ENCODE measurements at places on chromosomes 12 and 14. TPM values are rescaled to one million over a fixed set of nuclear protein-coding genes. Genes with fewer than 3 reads are reported as not detected.

Gene BCL7A
- total RNA-seq, result 17.5 TPM

Gene SSPN
- 56.4 TPM for total RNA-seq

Gene KRT79
- not detected for total RNA-seq

Gene SMCO2
- not detected for total RNA-seq

Gene MAP1LC3B2
- 3.2 TPM for total RNA-seq

Gene TMEM132D
- total RNA-seq, result not detected

Gene C12orf60
- total RNA-seq, result 1.3 TPM

Gene SLC10A1
- not detected for total RNA-seq

Gene ENDOU
- 0.30 TPM for total RNA-seq

Gene INHBE
- total RNA-seq, result not detected

Gene CPSF6
- total RNA-seq, result 30.9 TPM

Gene KSR2
- not detected for total RNA-seq

Gene B4GALNT1
- 5.1 TPM for total RNA-seq

Gene ARG2
- 0.99 TPM for total RNA-seq

Gene PZP
- 0.35 TPM for total RNA-seq

Gene MGP
- 295 TPM for total RNA-seq

Gene TAS2R42
- total RNA-seq, result not detected

Gene MYH6
- 4,258 TPM for total RNA-seq

Gene KERA
- not detected for total RNA-seq

Gene TRPV4
- total RNA-seq, result 0.25 TPM

Gene P3H3
- 11.5 TPM for total RNA-seq

Gene ZNF268
- 9.6 TPM for total RNA-seq

Gene CIROP
- not detected for total RNA-seq

Gene NPFF
- not detected for total RNA-seq

Gene RNASE4
- 8.1 TPM for total RNA-seq

Gene ANKRD13A
- total RNA-seq, result 24.4 TPM

Gene BHLHE41
- 35.9 TPM for total RNA-seq

Gene IGF1
- 6.4 TPM for total RNA-seq

Gene PTGER2
- 0.47 TPM for total RNA-seq

Gene RD3L
- total RNA-seq, result 29.8 TPM

Gene OR6C68
- not detected for total RNA-seq

Gene GDF3
- total RNA-seq, result not detected

Gene DIO3
- 0.15 TPM for total RNA-seq

Gene NAP1L1
- total RNA-seq, result 316 TPM

Gene TMEM19
- total RNA-seq, result 30.9 TPM

Gene FAM90A1
- total RNA-seq, result not detected

Gene DAO
- not detected for total RNA-seq

Gene IAPP
- not detected for total RNA-seq

Measured in left ventricle myocardium superior (tissue), 1 donor.